NCI-H1092 (cell line): ENCODE measurements at places on chromosomes 16 and 17.

- DNase-seq: no peak
These were observed 9.9 kb downstream of the MFSD11 start for GRCh38 chr17:76747716-76748363.

GRCh38 chr16:28326881-28327610, 34.7 kb downstream of the SBK1 start:
- DNase-seq: no peak

GRCh38 chr17:57357830-57358430, 101.6 kb downstream of the MSI2 start:
- no peak for DNase-seq

- DNase-seq: no peak
These were observed 5.6 kb upstream of the CIITA start for GRCh38 chr16:10871157-10871991.

- no peak for DNase-seq
These were observed 21.3 kb downstream of the ZNF423 start for GRCh38 chr16:49834531-49835151.

- DNase-seq: no peak
These were observed 1032.2 kb downstream of the CDH11 start for GRCh38 chr16:64089697-64090096.

DNA sequence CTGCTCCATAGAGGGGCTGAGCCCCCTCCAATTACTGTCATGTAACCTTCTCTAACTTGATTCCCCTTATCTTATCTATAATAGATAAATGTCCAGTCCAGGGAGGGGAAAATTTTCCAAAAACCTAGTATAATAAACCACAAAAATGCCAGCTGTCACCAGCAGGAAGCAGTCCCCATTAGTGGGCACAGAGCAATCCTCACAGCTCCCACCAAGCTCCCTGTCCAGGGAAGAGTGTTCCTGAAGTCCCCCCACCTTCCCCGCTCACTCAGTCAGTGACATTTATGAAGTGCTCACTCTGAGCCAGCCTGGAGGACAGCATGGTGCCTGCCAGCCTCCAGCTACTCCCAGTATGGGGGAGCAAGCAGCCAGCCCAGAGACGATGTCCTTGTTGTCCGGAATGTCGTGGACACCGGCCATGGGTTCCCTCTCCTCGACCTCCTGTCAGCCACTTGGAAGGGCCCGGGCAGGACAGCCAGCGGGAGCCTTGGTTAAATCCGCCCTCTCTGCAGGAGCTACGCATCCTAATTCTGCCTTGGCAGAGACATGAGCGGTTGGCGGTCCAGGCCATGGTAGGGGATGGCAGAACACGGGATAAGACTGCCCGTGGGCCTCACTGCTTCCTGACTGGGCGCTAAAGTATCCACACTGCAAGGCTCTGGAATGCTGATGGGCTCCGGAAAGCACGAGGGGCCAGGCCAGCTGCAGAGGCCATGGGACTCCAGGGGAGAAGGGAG, 102.0 kb upstream of the CDH5 start:
- no peak for DNase-seq

DNA sequence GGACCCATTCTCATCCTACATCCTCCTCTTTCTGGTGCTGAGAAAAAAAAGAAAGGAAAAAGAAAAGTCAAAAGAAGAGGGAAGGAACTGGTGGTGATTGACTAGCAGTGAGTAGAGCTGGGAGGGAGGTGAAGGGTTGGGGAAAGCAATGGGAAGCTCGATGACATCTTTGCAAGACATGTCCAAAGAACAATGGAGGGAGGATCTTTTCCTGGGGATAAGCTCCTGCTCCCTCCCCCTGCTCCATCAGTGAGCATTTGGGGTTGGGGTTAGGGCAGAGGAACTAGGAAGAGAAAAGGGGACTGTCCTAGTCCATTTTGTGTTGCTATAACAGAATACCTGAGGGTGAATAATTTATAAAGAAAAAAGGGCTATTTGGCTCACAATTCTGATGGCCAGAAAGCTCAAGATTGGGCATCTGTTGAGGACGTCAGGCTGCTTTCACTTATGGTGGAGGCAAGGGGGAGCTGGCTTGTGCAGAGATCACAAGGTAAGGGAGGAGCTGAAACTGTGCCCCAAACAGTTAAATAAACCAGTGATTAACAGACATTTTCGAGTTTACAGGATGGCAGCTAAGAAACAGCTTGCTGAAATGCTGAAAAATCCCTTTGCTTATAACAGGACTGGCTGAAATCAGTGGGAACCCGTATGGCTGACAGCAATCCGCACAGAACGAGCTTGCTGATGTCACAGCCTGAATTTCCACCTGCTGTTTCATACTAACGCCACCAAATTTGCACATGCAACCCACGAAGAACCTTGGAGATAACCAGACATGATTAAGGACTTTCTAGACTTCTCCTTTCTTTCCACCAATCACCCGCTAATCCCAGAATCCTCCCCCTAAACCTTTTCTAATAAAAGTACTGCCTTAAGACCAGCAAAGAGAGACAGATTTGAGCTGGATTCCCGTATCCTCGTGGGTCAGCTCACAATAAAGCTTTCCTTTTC, 1.6 kb upstream of the ODF4 start:
- DNase-seq: no peak

DNA sequence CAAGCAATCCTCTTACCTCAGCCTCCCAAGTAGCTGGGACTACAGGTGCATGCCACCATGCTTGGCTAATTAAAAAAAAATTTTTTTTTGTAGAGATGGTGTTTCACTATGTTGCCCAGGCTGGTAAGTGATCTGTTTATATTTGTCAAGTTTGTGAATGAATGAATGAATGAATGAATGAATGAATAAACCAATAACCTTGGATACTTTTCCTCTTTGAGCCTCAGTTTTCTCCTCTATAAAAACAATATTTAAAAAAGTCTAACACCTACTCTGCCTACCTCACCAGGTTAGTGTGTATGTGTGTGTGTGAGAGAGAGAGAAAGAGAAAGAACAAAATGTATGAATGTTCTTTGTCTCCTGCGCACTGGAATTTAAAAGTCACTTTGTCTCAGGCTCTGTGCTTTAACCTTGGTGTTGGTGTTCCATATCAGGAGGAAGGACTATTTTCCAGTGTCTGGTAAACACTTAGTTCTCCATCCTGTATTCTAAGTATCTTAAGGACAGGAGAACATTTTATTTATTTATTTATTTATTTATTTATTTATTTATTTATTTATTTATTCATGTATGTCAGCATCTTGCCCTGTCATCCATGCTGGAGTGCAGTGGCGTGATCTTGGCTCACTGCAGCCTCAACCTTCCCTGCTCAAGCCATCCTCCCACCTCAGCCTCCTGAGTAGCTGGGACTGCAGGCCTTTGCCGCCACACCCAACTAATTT, 27.1 kb downstream of the CHD9 start:
- DNase-seq: no peak

DNA sequence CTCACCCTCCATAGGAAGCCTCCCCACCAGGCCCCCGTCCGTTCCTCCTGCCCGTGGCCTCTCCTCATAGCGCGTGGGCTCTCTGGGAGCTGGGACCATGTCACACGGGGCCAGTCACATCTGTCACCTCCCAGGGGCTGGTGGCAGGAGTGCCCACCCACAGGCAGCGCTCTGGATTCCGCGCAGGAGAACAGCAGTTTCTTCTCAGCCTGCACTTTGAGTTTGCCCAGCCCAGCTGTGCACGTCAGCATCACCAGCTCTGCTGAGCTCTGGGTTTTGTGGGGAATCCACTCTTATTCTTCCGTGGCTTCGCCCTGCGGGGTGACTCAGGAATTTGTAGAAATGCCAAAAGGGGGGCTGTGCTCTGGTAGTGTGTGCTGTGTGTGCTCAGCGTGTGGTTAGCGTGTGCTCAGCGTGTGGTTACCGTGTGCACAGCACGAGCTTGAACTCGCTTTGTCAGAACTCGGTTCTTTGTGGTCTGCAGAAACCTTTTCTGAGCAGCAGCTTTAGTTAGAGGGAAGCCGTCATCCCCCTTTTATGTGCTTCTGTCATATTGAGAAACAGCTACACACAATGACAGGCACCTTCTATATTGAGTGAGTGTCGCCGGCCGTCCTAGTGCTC, 3.2 kb downstream of the ACSF3 start:
- no peak for DNase-seq

DNA sequence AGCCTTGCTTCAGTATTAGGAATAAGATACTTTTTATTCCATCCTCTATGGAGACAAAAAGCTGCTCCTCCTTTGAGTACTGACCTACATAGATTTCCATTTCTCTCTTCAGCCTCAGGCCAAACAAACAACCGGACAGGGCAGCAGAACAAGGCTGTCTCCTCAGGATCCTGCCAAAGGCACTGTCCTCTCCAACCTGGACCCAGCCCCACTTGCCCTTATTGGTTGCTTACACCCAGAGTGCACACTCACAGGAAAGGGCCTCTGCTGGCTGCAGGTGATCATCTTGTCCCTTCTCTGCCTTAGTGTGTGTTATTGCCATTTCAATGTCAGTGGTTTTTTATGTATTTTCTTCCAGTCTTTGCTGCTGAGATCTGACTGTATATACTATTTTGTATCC, 26.6 kb downstream of the LIG3 start:
- no peak for DNase-seq

DNA sequence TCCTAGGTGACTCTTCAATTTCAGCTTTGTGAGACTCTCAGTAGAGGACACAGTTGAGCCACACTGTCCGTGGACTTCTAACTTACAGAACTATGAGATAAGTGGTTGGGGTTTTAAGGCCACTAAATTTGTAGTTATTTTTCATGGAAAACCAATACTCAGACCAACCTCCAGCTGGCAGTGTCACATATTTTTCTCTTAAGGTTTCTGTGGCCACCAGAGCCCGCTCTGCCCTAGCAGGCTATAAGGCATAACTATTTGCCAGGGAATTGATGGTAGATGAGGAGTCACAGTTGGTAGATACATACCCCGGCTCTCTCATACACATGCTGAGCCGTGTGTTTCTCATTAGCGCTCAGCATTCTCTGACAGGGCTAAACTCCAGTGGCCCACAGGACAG, 336.8 kb upstream of the MON1B start:
- DNase-seq: no peak

GRCh38 chr16:3413730-3414379, 12.8 kb downstream of the ZNF174 start:
- DNase-seq: no peak

- DNase-seq: no peak
These were observed 4.9 kb downstream of the RPAIN start for GRCh38 chr17:5424909-5425308.

- no peak for DNase-seq
These were observed 119.2 kb downstream of the RPTOR start for GRCh38 chr17:80663781-80664206.

DNA sequence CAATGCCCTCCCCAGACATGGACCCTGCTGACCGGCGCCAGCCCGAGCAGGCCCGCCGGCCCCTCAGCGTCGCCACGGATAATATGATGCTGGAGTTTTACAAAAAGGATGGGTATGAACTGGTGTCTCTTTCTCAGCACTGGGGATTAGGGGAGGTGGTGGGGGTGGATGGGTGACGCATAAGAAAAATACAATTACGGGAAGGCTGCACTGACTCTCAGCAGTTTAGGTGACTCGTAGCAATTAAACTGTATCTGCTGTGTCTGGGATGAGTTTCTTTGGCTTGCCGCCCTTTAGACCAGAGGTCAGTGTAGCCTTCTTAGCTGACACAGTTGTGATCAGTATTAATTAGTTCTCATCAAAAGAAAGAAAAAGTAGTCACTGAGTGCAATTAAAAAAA, 59.0 kb downstream of the ELAC2 start:
- no peak for DNase-seq

- DNase-seq: no peak
These were observed 160.9 kb downstream of the SPECC1 start for GRCh38 chr17:20170085-20170484.

GRCh38 chr16:10120953-10121352, 61.3 kb downstream of the GRIN2A start:
- DNase-seq: no peak

- peak; percentile 14 for DNase-seq
These were observed 14.3 kb upstream of the DYNLRB2 start for GRCh38 chr16:80526418-80527061.

DNA sequence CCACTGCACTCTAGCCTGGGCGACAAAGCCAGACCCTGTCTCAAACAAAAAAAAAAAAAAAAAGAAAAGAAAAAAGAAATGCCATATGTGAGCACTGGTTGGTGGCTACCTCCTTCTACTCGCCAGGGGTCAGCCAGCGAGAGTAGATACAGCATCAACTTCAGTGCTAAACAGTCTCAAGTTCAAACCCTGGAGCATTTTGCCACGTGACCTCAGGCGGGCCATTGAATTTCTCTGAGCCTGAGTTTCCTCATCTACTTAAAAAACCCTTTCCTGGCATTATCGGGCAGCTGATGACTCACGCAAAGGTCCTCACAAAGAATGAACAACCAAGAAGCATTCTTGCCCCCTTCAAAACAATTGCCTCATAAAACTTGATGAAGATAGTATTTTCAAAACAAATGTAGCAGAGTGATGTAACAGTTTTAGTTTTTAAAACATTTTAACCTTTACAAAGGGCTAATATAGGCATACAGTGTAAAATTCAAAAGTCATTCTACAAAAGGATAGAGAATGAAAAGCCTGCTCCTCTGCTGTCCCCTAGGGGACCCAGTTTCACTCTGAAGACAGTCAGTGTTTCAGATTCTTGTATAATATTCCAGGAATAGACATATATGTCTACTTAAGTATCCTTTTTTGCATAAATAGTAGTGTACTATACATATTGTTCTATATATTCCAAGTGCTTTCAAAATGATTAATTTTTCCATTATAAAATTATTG, 28.4 kb downstream of the DNAH2 start:
- DNase-seq: no peak

GRCh38 chr16:8517280-8517679, 73.0 kb downstream of the TMEM114 start:
- no peak for DNase-seq

GRCh38 chr17:68628576-68628957, 27.4 kb upstream of the FAM20A start:
- DNase-seq: no peak

DNA sequence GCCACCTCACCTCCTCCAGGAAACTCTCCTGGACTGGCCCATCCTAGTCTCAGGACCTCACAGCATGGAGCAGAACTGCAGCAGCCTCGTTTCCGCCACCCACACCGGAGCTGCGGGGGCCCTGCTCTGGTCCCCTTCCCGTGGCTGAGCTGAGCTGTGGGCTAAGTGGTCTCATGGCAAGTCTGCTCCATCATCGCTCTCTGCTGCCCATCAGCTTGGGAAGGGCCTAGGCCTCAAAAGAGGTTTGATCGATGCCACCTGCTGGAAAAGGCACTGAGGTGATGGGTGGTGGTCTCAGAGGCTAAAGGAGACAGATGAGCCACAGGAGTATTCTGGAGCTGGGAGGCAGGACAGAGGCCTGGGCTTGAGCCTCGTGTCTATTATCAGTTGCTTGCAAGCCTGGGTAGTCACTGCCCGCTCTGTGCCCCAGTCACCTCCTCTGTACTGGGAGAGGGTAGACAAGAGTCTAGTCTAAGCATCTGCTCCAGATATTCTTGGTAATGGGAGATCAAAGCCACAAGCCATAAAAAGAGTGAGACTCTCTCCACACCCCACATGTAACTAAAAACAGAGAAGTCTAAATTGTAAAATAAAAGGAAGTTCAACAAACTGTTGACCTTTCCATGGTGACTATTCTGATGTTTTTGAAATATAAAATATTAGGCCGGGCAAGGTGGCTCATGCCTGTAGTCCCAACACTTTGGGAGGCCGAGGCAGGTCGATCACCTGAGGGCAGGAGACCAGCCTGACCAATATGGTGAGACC, 1.6 kb downstream of the ITGAE start:
- DNase-seq: no peak

GRCh38 chr16:26913851-26914250, 152.9 kb upstream of the C16orf82 start:
- no peak for DNase-seq

GRCh38 chr17:51430591-51430990, 170.2 kb downstream of the UTP18 start:
- no peak for DNase-seq

- DNase-seq: no peak
These were observed 19.3 kb downstream of the NMRAL1 start for GRCh38 chr16:4455081-4455480.
